ENCODE measurements at places on chromosomes 5 and 9.

- no peak for DNase-seq
Measured at GRCh38 chr5:79346420-79346824, 110.5 kb downstream of the JMY start.

DNA sequence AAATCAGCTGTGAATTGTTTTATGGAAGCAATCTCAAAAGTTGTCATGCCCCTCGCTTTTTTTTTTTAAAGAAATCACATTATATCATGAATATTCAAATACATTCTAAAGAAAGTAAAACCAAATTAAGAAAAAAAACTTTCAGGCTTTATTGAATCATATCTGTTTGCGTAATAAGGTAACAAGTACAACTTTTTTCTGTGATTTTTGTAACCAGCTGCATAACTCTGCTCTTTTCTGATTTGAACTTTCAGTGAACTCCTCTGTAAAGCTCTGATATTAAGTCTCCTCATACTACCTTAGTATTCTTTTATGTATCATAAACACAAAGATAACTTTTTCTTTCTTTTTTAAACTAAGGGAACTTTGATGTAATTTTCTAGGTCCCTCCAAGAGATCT, 65.3 kb downstream of the CWC27 start:
- DNase-seq: no peak

DNA sequence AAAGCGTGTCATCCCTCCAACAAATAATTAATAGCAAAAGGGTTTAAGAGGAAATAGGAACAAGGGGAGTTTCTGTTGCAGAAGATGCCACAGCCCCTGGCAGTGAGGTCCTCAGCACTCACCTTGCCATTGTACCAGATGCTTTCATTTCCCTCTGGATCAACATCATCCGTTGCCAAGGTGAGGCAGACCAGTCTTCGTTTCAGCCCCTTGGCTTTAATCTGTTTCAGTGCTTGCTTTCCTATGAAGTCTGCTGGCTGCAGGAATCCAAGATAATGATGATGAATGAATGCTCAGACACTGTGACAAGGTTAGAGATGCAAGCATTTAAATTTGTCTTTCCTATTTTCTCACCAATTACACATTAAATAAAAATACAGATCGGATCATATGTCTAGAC, 20.0 kb upstream of the ARSB start:
- DNase-seq: no peak

- no peak for DNase-seq
Measured at GRCh38 chr5:93417490-93417889, 163.5 kb downstream of the NR2F1-AS1 start.

DNA sequence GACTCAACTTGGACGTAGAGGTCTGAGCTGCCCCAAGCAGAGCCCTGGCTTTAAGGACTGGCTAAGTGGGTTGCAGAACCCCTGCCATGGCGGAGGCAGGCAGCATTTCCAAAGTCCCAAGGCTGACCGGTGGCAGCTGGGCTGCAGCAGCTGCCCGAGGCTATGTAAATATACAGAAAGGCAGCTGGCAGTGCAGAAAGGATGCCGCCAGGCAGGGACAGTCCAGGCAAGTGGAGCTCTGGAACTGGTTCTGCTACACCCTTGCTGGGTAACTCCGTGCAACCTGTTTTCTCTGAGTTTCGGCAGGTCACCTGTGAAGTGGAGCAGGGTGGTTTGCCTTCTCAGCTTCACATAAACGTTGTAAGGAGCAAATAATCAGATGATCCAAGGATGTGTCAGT, 46.0 kb downstream of the SHB start:
- no peak for DNase-seq

GRCh38 chr5:178368716-178369300, 136.2 kb upstream of the PHYKPL start:
- DNase-seq: no peak

DNA sequence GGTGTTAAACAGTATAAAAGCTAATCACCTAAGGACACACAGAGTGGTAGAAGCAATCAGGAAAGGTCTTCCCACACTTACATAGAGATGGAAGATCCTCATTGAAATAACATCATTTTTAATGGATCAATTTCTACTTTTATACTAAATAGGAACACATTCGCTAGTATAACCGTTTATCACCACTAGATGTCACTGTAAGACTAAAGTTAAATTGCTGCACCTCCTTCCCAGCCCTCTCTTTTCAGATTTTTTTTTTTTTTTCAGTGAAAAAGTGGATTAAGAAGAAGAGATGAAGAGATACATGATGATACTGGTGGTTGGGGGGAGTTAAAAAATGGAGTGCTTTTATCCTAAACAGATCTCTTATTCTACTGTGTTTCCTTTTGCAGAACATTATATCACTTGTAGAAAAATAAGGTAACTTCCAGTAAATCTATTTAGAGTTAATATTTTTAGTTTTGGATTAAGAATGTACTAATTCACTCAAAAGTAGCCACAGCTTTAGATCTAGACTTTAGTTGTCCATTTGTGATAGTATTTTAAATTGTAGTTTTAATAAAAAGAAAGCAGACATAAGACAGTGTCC, 116.9 kb upstream of the ARRDC3 start:
- no peak for DNase-seq

- DNase-seq: peak; percentile 21
Measured at GRCh38 chr9:757246-757881, 84.1 kb upstream of the DMRT1 start.

DNA sequence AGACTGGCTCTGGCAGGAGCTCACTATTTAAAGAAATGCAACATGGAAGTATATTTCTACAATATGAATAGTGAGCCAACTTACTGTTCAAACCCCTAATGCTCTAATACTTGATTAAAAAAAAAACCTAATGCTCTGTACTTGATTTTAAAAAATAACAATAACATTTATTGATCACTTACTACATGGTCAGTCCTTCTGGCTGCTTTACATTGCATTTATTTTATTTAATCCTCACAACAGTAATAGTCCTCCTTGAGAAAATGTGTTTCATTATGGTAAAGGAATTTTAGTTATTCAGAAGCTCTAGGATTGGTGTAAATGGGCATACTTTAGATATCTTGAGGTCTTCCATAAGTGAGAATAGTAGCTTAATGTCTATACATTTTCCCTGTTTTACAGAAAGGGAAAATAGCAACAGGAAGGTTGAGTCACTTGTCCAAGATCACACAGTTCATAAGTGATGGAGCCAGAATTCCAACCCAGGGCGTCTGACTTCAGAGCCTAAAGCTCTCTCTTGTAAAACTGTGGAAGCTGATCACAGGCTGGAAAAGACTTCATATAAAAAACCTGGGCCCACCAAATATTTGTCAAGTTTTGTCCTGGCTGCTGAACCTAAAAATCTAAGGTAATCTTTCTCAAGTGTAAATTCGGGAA, 1.0 kb downstream of the STARD4 start:
- no peak for DNase-seq

DNA sequence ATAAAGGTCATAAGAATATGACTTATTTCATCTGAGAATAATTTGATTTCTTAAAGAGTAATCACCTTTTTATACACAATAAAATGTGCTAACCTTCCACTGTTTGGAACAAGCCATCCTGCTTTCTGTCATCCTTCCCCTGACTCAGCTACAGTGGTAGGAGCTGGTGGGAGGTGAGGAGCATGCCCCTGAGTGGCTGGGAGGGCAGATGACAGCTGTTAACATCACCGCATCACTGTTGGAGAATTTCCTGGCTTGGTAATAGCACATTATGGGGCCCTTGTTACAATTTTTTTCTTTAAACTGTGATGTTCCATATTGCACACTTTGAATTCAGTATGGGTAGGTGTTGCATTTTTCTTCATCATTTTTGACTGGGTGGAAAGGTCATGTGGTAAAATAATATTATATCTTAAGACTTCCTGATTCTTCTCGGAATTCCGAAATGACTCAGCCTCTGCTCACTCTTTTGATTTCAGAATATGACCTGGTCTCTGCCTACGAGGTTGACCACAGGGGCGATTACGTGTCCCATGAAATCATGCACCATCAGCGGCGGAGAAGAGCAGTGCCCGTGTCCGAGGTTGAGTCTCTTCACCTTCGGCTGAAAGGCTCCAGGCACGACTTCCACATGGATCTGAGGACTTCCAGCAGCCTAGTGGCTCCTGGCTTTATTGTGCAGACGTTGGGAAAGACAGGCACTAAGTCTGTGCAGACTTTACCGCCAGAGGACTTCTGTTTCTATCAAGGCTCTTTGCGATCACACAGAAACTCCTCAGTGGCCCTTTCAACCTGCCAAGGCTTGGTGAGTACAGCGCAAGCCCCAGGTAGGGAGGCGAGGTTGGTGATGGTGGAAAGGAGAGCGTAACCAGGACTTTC, 5.8 kb downstream of the ADAMTS16 start:
- no peak for DNase-seq

DNA sequence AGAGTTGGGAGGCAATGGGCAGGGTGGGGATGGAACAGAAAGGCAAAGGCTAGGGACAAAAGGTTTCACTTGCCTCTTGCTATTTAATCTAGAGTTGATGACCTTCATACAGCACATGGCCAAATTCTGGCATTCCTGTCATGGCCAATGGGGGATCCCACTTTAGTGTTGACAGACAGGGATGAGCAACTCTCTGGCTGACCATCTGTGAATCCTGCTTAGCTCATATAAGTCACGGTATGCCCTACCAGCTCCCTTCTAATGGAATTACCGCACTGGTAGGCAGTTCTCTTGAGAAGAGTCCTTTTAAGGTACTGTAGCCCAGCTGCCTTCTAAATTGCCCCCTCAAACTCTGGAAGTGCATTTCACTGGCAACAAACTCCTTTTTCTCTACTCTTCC, 76.1 kb downstream of the MAMDC2 start:
- no peak for DNase-seq

DNA sequence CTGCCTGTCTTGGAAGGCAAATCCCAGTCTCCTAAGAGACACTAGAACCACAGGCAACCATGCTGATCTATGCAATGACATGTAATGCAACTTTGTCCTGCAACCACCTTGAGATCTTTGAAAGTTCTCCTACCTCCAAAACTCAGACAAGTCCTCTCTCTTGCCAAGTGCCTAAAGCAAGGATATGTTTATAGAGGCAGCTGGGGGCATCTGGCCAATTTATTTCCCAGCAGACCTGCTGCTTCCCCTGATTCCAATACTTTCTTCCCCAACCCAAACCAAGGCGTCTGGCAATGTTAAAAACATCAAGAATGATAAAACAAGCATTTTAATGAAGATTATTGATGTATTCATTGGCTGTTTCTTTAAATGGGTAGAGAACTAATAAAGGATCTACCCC, 138.4 kb downstream of the DOCK8 start:
- no peak for DNase-seq

DNA sequence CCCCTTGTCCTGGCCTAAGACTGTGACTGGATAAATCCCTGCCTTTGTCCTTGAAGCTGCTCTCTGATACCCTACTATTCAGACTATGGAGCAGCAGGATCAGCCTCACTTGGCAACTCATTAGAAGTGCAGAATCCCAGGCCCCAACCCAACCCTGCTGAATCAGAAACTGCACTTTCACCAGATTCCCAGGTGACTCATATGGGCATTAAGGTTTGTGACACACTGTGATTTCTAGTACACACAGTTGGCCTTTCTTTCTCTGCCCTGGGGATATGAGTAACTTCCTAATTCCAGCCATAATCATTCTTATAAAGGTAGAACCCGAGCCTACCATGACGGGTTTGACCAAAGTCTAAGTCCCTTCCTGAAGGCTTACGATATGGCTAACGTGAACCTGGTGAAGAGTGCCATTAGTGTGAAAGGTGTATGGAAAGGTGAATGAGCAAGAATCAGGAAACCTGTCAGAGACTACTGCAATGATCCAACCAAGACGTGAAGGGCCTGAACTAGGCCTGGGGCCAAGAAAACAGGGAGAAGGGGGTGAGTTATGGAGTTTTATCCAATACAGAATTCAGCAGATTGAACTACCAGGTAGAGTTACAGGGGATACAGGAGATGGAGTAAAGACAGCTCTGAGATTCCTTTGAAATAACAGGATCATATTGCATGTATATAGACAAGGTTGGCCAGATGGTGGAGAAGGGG, 533.0 kb downstream of the BNC2 start:
- DNase-seq: no peak

- peak; percentile 48 for DNase-seq
Measured at GRCh38 chr9:133023117-133023890, 7.5 kb upstream of the GTF3C5 start.

DNA sequence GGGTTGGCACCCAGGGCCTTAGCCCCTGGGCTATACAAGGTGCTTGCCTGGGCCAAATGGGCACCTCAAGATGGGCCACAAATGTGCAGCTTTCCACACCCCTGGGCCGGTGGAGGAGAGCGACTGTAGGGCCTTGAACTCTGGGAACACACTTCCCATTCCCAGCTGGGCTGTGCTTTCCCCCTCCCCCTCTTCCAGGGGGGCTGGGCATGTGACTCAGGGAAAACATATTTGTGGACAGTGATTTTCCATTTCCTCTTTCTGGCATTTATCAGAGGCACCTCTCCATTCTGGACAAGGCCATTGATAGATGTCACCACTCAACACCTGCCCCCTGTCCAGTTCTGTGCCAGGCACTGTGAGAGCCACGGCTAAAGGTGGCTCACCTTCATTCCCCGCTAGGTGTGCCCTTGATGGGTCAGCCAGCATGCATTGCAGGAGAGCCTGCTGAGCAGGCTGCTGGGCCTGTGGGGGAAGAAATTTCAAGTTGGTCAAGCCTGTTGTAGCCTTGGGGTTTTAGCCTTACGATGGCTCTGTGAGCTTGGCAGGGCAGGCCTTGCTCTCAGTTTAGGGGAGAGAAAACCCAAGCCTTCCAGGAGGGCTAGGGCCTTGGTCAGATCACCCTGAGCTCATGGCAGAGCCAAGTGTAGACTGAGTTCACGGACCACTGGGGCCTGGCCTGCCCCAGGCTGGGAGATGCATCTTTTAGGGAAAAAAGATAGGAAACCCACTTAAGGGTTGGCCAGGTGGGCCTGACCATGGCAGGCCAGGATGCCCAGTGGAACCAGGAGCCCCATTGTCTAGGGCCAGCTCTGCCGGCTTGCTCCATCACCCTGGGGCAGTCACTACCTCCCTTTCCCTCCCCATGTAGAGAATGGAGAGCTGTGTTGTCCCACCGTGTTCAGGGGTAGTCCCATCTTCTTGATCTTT, 113.9 kb downstream of the DAB2IP start:
- no peak for DNase-seq

DNA sequence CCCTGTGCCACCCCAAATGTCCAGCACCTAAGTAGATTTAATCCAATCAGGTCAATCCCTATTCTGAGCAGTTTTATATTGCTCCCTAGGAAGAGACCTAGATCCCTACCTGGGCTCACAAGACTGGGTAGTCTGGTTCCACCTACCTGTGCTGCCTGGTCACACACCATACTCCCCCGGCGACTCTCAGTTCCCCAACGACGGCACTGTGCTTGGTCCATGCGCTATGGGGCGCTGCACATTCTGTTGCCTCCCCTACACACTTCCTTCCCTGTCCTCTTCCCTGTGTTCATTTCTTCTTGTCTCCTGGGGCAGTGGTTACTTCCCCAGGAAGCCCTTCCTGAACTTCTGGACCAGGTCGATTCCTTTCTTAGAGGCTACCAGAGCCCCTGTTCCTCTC, 109.9 kb upstream of the IL12B start:
- DNase-seq: no peak

GRCh38 chr5:104635227-104635626, 1072.6 kb upstream of the NUDT12 start:
- no peak for DNase-seq

- DNase-seq: peak; percentile 71
Measured at GRCh38 chr9:14353222-14354056, 39.5 kb upstream of the NFIB start.

GRCh38 chr9:114657705-114658104, at the start of gene TEX53:
TEX53 (minus strand) TSS chr9:114657805; CDS start chr9:114657774, 31 bp downstream.
- no peak for DNase-seq

Measured in stimulated activated naive CD8-positive, alpha-beta T cell treated with anti-CD3 and anti-CD28 coated beads, Interleukin-15, amount 100 ng/mL, for 72 hours (primary cell).